Activated CD8-positive, alpha-beta T cell treated with anti-CD3 and anti-CD28 coated beads for 36 hours (primary cell): ENCODE measurements at places on chromosomes 7 and 10.

- DNase-seq, result no peak
These were observed 60.3 kb downstream of the ATOH7 start for GRCh38 chr10:68171539-68172080.

DNA sequence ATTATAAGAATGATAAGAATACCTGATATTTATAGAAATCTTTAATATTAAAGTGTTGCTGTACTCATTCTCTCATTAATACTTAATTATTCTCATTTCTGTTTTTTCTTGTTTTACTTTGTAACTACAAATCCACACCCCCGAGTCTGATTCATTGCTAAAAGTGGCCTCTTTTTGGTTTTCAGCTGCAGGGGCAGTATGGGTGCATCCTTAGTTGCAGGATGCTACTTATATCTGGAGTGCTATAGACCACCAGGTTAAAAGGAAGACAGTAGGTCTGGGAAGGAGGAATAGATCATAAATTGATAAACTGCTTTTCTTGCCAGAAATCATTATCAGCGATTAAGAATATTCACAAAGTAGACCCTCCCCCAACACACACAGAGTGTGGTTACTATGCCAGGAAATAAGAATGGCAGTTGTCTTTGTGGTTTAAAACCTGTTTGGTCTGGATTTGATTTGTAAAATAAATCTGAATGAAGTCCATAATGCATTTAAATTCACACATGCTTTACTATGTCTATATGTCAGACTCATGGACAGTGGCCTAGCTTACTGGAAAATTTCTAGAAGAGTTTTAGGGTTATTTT is 96.5 kb downstream of the NRF1 start:
- DNase-seq, result no peak

DNA sequence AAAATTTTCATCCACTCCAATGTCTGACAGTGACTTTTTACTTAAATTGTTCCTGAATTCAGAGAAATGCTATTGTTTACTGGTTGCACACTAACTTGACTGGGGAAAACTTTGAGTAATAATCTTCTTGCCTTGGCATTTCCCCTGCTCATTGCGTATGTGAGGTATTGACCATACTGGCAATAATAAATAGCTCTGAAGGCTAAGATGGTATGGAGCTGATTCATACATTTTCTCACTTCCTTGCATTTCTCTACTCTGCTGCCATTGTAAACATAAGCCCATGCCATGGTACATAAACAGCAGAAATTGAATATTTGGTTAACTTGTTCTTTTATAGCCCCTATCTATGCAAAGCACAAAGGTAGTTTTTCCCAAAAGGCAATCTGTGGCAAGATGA is 290.0 kb downstream of the RNLS start:
- DNase-seq, result no peak

DNA sequence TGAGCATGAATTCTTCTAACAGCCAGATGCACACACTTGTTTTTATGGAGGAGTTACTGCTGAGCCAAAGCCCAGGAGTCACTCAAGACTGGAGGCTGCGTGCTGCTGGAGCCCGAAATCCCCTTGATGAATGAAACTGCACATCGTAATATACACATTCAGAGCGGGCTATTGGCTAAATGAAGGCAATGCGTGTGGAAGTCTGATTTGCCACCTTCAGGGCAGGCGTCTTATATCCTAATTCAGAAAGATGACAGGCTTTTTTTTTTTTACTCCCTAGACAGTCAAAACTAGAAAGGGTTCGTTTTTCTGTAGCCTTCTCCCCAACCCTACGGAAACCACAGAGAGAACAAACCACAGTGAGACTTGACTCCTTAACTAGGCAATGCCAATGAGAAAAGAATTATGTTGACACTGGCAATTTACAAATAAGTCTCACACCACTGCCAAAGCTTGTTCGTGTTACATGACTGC is 227.2 kb upstream of the KLF14 start:
- DNase-seq, result peak; percentile 91

GRCh38 chr7:37657816-37658215 is 25.8 kb upstream of the GPR141 start:
- DNase-seq, result no peak

DNA sequence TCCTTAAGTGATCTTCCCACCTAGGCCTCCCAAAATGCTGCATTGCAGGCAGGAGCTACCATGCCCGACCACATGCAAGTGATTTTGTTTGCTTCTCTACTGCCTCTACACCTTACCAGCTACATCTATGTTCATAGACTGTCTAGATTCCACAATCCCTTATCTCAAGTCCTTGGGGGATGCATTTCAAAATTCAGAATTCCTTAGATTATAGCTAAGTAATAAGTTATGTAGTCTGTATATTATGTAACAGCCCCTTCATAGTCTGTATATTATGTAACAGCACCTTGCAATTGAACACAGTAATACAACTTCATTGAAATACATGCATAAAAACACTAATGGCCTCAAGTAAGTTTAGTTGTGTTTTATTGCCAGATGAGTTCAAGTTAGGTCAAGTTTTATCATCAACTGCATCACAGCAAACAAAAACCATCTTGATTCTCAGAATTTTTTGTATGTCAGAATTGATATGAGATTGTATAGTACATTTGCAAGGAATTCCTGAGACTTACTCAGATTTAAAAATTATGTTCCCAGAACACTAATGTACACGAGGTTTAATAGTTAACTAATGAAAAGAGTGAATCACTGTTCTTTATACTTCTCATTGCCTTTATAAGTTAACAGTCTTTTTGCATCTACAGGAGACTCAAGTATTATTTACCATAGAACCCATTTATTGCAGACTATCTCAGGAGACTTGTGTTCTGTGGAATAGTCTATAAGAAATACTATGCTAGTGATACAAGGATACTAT is 11.6 kb upstream of the FOXP2 start:
- DNase-seq, result no peak

GRCh38 chr10:90204956-90205314 is 503.5 kb downstream of the KIF20B start:
- no peak for DNase-seq

DNA sequence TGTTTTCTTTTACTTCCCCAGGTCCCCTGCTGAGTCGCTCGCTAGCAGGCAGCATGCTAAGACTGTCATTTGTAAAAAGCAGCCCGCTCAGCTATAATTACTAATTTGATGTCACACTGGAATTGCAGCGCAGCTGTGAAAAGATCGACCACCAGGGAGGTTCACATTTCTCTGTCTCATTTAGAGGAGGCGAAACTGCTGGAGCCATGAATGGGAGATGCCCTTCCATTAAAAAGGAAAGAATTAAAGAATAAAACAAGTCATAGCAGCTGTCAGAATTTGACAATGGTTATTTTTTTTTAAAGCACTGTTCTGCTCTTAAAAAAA is 153.5 kb downstream of the PIP4K2A start:
- DNase-seq, result no peak

GRCh38 chr7:43824963-43825362 is 44.4 kb downstream of the MRPS24 start:
- no peak for DNase-seq
